ENCODE measurements at places on chromosomes 2 and 18.

DNA sequence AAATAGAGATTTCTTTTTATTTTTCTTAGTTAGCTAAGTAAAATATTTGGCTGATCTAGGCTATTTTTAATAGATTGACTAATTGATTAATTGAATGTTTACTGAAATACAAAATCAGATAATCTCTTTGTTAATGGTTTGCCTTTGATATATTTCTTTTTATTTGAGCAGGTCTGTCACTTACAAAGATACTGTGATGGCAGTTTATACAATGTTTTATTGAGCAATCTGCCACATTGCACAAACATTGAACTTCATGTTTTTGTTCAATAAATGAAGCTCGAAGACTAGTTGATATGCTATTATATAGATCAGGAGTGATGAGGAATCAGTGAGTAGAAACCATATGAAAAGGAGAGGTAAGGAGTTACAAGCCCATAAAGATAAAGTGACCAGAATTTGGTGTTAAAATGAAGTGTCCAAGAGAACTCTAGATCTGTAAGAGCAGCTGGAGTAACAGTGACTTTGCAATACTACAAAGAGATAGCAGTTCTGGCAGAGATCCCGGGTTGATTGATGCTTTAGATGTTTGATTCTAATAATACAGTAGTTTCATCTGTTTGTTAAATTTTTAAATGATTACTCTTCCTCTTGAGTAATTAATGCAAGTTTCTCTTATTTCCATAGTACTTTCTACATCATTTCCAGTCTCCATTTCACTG is 574.2 kb downstream of the CCDC85A start:
- no peak for DNase-seq

- DNase-seq: no peak
Observed at GRCh38 chr18:34772887-34773286, 62.8 kb downstream of the DTNA start.

GRCh38 chr2:16186661-16187481 is 246.5 kb downstream of the MYCN start:
- DNase-seq: no peak

- DNase-seq: no peak
Observed at GRCh38 chr2:33372940-33373553, 103.4 kb upstream of the RASGRP3 start.

DNA sequence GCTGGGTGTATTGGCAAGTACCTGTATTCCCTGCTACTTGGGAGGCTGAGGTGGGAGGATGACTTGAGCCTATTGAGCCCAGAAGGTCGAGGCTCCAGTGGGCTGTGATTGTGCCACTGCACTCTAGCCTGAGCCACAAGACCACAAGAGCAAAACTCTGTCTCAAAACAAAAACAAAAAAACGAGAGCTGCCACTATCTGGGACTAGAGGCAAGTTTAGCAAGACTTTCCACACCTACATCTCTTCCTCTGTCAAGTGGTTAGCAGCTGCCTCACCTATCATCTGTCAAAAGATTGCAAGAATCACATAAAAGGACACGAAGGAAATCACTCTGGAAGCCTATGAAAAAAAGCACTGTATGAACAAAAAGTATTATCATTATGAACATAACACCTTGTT is 55.2 kb upstream of the RIOK3 start:
- no peak for DNase-seq

GRCh38 chr2:134141598-134142340 is 112.1 kb upstream of the MGAT5 start:
- no peak for DNase-seq

- no peak for DNase-seq
Observed at GRCh38 chr2:26284132-26284531, 39.4 kb downstream of the HADHB start.

GRCh38 chr18:44507729-44508325 is 172.9 kb upstream of the SETBP1 start:
- DNase-seq: no peak

DNA sequence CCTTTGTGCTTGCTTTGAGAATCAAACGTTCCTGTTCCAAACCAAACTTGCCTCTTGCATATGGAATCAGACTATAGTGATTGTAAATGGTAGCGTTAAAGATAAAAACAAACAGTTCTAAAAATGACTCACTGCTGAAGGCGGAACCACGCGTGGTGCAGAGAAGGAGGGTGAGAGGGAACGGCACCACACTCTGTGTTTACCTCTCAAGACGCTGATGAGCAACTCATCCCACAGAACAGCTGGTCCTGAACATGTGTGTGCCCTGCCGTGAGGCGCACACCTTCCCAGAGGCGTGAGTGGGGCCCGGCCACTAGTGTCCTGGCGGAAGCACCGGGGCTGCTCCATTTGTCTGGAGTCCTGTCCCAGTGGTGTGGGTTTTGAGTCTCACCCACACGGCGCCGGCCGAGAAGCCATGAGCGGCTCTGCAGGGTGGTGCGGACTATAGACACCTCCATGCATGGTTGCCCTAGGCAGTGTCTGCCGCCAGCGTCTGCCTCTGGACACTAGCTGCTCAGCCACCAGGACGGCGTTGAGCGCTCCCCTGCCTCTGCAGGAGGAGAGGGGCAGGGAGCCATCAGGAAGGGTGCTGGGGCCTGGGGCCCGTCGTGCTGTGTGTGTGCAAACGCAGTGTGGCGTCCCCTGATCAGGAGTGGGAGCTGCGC is 52.1 kb downstream of the NFATC1 start:
- DNase-seq: no peak

GRCh38 chr2:88469202-88470114 is 17.0 kb upstream of the FOXI3 start:
- no peak for DNase-seq

GRCh38 chr18:46770708-46771107 is 13.9 kb upstream of the ST8SIA5 start:
- DNase-seq: no peak

DNA sequence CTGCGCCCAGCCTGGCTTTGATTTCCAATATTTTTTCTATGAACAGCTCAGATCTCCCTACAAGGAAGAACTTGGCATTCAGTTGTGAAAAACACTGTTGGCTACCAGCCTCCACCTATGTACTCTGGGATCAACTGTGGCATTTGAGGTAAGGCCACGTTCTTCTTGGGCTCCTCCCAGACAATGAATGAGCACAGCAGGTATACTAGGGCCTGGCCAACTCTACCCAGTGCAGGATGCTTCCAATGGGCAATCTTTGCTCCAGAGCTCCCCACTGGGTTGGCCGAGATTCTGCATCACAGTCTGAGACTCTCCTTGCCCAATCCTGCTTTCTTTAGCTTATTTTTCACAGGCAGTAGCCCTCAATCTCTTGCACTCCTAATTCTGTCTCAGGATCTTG is 75.9 kb downstream of the TMEM131 start:
- no peak for DNase-seq

DNA sequence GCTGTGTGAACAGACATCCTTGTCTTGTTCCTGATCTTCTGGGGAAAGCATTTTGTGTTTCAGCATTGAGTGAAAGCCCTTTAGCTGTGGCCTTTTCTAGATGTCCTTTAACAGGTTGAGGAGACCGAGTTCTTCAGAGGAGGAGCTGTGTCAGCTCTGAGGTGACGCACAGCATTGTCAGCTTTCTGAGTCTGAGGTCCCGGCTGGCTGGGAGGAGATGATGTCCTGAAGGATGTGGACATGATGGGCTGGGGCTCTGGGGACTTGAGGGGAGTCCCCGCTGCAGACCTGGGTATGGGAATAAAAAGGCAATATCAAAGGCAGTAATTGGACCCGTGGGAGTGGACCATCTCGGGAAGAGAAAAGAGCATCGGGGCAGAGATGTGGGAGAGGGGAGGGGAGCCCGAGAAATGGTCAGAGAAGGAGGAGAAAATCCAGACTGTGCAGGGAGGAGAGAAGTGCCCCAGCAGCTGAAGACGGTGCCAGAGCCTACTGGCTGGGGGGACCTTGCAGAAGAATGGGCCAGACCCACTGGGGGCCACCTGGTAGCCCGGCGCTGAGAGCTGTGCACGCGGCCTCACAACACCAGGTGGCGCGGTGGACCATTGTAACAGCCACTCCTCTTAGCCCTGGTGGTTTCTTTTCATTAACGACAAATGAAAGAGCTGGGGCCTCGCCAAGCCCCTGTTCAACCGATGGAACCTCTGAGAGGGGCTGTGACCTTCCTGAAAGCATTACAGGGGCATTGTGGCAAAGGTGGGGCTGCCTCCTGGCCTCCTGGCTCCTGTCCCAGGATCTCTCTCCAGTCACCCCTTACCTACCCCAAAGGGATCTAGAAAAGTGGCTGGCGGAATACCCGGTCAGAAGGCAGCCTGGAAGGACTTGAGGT is 61.6 kb downstream of the ST3GAL5 start:
- peak; percentile 68 for DNase-seq

GRCh38 chr2:37367984-37368383 is 23.6 kb downstream of the QPCT start:
- DNase-seq: no peak

DNA sequence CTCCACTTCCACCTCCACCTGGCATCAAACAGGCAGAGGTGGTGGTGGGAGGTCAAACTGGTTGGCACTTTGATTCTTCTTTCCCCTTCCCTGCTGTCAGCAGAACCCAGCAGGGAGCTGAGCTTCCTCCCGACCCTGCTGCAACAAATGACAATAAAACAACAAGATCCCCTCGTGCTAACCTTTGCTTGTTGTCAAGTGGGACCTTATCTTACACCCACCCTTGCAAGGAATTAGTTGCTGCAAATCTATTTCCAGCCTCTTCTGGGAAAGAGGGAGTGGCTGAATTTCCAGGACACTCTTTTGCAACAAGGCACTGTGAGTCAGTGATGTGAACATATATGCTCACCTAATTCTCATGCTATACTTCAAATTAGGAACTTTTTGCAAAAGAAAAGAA is 655.1 kb downstream of the DSC3 start:
- no peak for DNase-seq

DNA sequence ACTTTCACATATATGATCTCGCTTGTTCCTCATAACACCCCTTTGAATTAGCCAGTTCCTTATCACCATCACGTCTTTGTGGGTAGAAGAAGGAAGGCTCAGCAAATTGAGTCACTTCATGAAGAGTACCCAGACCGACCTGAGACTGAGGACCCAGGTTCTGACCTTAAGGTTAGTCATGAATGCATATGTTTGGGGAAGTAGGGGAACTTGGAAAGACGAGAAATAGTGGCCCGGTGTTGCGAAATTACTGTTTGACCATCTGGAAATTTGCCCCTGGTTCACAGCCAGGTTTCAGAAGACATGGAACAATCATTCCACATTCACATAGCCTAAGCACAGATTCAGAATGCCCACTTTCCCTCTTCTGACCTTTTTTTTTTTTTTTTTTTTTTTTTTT is 59.8 kb downstream of the MEIS1 start:
- DNase-seq: no peak

DNA sequence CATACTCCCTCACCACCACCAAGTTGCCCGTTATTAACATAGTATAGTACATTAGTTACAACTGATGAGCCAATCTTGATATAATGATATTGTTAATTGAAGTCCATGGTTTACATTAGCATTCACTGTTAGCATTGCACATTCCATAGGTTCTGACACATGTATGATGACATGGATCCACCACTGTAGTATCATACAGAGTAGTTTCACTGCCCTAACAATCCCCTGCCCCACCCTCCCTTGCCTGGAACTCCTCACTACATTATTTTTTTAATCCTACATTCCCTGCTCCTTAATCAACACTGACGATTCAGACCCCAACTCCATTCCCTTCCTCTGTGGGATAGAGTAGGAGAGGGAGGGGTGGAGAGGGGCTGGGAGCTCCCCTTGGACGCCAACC is 20.2 kb upstream of the ST3GAL5 start:
- no peak for DNase-seq

- no peak for DNase-seq
Observed at GRCh38 chr2:122210065-122210464, 454.6 kb downstream of the TSN start.

DNA sequence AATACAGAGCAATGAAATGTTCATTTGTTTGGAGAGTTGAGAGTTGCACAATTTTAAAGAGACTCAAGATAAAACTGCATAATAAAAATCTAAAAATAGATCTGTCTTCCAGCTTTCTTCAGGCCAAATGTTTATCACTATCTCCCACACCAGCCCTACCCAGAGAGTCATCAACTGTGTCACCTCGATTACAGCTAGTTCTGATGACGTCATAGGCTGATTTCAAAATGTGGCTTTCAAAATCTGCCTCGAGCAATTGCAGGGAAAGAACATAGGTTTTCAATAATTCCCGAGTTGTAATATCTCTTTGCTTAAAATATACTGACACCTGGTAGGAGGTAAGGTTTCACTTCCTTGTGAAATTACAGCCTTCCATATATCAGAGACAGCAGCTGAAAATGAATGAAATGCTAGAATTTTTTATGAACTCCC is 677.6 kb upstream of the ID2 start:
- DNase-seq: no peak

- no peak for DNase-seq
Observed at GRCh38 chr18:51417643-51418483, 220.4 kb upstream of the MEX3C start.

DNA sequence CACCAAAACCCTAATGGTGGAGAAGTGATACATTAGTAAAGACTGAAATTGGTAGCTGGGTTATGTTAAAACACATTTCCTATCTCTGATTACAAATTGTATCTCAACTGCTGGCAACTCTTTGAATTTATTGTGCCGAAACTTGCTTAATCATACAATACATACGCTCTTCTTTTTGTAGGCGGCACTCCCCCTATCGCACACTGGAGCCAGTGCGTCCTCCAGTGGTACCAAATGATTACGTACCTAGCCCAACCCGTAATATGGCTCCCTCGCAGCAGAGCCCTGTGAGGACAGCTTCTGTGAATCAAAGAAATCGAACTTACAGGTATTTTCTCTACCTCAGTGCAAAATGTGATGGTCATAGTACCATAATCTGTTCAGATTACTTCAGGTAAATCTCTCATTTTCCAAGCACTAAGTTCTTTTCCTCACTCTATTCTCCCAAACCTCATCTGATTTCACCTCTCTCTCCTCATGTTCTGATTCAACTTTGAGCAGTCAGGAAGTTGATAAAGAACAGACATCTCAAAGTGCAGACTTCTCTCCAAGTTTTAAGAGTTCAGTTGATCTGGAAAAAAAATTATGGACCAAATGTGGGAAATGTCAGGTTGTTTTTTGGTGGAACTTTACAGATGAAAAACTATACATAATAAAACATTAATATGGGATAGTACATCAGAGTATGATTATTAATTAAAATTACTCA is 66.5 kb downstream of the ABI2 start:
- no peak for DNase-seq

DNA sequence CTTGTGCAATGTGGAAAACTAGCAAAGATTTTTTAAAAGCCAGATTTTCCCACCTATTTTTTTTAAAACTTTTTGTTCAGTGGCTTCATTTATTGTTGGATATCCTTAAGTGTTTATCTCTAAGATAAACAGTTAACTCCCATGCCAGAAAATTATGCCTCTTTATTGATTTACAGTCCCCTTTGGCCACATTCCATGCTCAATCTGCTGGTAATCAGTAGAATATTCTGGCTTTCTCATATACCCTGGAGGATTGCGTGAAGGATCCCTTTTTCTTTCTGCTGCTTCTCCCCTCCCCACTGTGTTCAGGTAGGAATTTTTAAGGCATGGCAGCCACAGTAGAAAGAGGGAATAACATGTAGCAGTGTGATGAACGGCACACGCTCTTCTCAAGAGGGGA is 2.6 kb downstream of the GRHL1 start:
- DNase-seq: no peak

All from activated T-helper 1 cell treated with Interleukin-2 at 50 U/mL for 16 hours (primary cell).